Activated CD4-positive, alpha-beta T cell treated with anti-CD3 and anti-CD28 coated beads, Interleukin-2, amount 50 U/mL, for 4 hours (primary cell): ENCODE measurements at places on chromosomes 3 and 15.

GRCh38 chr3:67540198-67540894, 114.1 kb downstream of the SUCLG2 start:
- no peak for DNase-seq

GRCh38 chr3:191500892-191501291, 39.9 kb downstream of the PYDC2 start:
- no peak for DNase-seq

DNA sequence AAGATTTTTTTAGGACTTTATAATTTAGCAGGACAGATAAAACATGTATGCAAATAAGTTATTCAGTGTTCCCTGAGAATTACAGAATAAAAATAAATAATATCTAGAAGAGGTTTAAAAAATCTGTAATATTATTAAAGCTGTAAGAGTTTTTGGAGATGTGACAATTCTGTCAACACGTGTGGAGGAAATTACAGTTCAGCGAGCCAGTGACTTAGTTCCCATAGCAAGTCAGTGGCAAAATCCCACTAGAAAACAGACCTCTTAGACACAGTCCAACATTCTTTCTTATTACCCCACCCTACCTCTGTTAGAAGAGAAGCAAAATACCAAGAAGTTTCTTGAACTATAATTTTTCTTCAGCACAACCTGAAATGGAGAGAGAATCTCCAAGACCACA, 16.2 kb upstream of the DENND6A start:
- no peak for DNase-seq

DNA sequence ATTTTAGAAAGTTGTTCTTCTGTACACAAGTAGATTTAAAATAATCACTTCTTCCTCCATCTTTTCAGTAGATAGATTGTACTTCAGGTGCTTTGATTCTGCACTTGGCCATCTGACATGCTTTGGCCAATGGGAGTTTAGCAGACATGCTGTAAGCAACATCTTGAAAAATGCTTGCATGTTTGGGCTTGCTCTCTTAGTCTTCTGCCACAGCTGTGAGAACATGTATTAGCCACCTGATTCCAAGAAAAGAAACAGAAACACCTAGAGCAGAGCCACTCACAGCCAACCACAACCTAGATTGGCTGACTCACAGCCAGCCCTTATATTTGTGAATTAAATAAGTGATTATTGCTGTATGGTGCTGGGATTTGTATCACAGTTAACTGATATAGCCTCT, 70.2 kb upstream of the GADL1 start:
- DNase-seq, result no peak

- DNase-seq, result no peak
These were observed 875.4 kb downstream of the ROBO2 start for GRCh38 chr3:77915336-77915735.

- DNase-seq, result no peak
These were observed 381.2 kb upstream of the ATP11B start for GRCh38 chr3:182412066-182412465.

DNA sequence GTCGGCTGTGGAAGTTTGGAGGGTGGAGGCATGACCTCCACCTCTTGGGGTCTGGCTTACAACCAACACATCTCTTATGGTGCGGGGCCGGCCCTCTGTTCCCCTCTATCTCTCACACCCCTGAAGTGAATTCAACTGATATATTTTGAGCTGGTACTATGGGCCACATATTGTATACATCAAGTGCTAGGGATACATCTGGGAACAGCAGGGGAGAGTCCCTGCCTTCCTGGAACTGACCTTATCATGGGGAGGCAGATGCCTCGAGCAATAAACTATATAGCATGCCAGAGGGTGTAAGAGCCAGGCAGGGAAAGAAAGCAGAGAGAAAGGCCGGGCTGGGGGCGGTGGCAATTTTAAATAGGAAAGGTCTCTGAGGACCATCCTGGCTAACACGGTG, 60.4 kb upstream of the TRPM1 start:
- no peak for DNase-seq

DNA sequence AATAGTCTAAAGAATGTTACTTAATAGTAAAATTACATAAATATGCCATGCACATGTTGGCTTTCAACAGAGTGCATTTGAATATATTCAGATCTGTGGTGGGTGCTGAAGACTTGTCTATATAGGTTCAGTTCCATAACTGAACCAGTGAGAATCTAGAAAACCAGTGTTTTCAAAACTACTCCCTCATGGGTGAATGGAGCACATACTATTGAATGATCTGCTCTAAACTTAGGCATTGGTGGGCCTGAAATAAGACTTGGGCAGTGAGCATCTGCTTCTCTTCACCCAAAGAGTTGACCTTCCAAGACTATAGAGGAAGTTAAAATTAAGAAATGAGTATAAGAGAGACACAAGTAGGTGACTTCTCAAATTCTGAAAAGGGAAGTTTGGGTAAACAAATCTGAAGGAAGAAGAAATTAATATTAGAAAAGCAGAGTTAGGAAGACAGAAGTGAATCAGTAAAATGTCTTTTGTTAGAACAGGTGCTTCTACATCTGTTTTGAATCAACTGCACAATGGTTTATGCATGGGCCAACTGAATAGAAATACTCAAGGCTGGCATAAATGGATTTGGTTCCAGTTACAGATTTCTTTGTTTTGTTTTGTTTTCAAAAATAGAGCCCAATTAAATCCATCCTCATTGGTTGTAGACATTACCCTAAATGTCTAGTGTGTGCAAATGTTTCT, 19.3 kb downstream of the ALCAM start:
- no peak for DNase-seq

DNA sequence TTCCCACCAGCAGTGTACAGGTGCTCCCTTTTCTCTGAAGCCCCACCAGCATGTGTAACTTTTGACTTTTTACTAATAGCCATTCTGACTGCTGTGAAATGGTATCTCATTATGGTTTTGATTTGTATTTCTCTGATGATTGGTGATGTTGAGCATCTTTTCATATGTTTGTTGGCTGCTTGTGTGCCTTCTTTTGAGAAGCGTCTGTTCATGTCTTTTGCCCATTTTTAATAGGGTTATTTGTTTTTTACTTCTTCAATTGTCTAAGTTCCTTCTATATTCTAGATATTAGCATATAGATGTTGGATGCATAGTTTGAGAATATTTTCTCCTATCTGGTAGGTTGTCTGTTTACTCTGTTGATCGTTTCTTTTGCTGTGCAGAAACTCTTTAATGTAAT, 14.6 kb downstream of the ACTC1 start:
- no peak for DNase-seq

- DNase-seq, result no peak
These were observed 56.4 kb downstream of the PLAAT1 start for GRCh38 chr3:193297421-193297820.

GRCh38 chr15:45391746-45392583, 13.6 kb upstream of the GATM start:
- no peak for DNase-seq

DNA sequence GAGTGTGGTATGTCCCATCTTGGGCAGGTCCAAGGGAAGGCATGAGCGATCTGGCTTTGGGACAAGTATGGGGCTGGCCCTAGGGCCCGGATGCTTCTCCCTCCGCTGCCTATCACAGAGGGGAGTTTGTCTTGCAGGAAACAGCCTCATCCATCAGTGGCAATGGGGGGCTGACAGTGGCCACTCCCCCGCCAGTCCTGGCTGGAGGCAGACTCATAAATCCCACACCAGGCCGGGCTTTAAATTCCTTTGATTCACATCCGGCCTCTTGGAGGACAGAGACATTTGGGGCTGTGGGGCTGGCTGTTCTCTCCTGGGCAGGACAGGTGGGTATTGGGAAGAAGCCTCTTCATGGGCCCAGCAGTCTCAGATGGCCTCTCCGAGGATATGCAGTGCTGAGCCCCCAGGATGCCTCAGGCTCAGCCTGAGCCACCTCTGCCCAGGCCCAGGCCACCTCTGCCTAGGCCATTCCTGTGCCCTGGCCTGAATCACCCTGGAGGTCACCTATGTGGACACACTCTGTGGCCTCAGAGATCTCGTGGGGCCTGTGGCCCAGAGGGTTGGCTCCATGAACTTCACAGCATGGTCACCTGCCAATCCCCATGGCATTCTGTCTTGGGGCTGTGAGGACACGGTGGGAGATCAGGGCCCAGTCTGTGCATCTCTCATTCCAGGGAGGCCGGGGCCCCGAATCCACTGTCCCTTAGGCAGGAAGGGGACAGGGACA, 84.2 kb upstream of the GOLGA6L4 start:
- DNase-seq, result no peak
